ENCODE measurements at places on chromosomes 13 and 19.

DNA sequence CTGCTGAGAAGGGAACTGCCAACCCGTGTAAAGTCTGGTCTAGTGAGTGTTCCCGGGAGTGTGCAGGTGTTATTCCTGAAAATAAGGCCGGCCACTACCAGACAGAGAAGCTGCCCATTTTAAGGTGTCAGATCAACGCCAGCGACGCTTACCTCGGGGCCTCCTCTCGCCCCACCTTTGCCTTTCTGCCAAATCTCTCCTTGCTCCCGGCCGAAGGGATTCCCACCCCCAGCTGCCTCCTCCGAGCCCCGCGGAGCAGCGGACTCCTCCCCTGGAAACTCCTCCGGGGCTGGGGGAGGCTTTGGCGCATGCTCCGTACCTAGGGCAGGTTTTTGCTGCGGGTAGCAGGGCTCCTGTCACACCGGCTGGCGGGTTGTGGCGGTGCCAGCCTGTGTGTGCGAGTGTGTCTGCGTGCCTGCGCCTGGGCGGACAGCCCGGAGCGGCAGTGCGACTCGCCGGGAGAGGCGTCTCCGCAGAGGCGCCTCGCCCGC is at the start of gene HS6ST3:
TSS of gene HS6ST3 (plus strand) at position 359 of the 491 bp plus-strand sequence.
- DNase-seq: no peak

- no peak for DNase-seq
Observed at GRCh38 chr13:112809332-112810315, 119.8 kb downstream of the ATP11A start.

DNA sequence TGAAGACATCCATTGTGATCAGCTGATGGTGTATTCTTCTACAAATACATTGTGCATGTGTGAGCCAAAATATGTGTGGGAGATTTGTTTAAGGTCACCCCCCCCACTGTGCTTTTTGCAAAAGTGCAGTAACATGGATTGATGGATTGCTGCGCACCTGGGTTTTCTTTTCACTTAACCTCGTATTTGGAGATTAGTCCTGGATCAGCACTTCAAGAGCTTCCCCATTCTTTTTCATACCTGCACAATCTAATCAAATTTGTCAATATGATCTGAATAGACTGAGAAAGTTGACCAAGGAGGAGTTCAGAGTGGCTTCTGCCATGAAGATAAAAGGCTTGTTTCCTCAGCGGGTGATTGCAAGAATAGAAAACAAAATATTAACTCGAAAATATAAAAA is 23.7 kb downstream of the NAA16 start:
- no peak for DNase-seq

- no peak for DNase-seq
Observed at GRCh38 chr13:55359067-55359466, 1781.7 kb upstream of the PRR20A start.

DNA sequence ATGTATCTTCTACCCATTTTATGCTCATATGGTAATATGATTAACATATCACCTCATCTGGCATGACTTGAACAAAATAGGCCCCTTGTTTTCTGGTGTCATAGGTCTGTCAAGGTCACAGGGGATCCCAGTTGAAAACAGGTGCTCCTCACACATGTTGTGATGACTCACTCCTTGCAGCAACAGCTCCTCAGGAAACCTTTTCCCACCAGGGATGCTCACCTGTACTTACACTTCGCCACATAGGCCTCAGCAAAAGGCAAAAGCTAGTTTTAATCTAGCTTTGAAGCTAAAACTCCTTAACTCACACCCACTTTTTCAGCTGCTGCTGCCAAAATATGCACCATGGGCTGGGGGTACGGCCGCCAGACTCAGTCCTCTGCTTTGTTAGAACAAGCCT is 110.0 kb upstream of the SOX21 start:
- DNase-seq: no peak

- DNase-seq: no peak
Observed at GRCh38 chr13:23856008-23856750, 33.0 kb downstream of the MIPEP start.

DNA sequence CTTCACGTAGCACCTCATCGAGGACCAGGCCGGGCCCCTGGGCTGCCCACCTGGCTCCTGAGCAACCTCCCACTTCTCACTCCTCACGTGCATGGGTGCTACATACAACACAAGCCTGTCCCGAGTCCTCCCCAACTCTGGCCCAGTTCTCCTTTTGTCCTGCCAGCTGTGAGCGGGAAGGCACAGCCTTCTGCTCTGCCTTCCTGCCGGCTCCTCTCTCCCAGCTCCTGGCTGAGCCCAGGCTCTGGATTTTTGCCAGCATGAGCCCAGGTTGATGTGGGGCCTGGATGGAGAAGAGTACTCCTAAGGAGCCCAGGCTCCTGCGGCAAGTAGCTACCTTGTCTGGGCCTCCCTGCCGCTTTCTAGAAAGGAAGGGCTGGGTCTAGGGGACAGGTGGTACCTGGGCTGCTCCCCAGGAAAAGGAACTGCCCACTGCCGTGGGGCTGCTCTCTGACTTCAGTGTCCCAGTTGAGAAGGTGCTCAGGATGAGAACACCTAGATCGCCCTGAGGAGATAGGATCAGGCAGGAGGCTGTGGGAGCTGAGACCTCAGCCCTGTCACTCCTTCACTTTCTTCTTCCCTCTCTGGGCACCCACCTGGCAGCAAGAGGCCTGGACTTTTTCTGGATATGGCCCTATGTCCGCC is 23.6 kb downstream of the LYL1 start:
- DNase-seq: no peak

DNA sequence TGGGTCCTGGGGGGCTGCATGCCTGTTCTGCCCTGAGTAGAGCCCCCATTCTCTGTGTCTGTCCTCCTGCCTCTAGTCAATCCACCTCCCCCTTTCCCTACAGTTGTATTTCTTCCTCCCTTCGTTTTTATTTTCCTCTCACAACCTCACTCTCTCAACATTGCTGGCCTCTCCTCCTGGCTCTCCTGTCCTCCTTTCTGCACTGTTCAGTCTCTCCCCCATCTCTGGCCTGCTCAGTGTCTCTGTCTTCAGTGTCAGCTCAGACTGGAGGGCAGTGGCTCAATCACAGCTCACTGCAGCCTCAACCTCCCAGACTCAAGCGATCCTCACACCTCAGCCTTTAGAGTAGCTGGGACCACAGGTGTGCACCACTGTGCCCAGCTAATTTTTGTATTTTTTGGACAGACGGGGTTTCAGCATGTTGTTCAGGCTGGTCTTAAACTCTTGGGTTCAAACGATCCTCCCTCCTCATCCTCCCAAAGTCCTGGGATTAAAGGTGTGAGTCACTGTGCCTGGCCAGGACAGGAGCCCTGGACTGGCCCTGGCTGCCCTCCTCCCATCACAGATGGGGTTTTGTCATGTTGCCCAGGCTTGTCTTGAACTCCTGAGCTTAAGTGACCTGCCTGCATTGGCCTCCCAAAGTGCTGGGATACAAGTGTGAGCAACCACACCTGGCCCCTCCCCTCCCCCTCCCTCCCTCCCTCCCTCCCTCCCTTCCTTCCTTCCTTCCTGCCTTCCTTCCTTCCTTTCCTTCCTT is 32.0 kb upstream of the IGFL1 start:
- no peak for DNase-seq

DNA sequence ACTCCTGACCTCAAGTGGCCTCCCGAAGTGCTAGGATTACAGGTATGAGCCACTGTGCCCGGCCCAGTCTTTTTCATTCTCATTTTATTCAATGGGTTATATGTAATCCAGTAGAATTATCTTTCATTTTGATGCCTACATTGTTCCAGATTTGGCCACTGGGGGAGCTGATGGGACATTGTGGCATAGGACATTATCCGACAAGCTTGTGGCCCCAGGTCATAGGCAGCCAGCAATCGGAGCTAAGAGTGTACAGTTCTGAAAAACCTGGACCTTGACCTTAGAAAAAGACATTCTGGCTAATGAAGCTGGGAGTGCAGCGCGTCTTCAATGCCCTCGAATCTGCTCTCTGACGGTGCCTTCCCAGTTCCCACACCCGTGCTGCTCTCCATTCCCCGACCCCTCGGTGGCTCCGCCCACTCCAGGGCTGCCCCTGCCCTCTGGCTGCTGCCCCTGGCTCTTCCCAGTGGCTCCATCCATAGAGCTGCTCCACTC is 108.7 kb downstream of the TEX29 start:
- DNase-seq: peak; percentile 33

- DNase-seq: no peak
Observed at GRCh38 chr13:112710855-112711527, 21.2 kb downstream of the ATP11A start.

- no peak for DNase-seq
Observed at GRCh38 chr19:51368366-51369282, at the start of gene CLDND2. CLDND2 (minus strand) TSS chr19:51369003; CDS start chr19:51368577, 426 bp downstream.

GRCh38 chr13:109983447-109983846 is 197.1 kb upstream of the IRS2 start:
- no peak for DNase-seq

- DNase-seq: no peak
Observed at GRCh38 chr19:38830039-38830733, 1.4 kb downstream of the ECH1 start.

- DNase-seq: no peak
Observed at GRCh38 chr13:109785141-109785891, 1.1 kb downstream of the IRS2 start.

DNA sequence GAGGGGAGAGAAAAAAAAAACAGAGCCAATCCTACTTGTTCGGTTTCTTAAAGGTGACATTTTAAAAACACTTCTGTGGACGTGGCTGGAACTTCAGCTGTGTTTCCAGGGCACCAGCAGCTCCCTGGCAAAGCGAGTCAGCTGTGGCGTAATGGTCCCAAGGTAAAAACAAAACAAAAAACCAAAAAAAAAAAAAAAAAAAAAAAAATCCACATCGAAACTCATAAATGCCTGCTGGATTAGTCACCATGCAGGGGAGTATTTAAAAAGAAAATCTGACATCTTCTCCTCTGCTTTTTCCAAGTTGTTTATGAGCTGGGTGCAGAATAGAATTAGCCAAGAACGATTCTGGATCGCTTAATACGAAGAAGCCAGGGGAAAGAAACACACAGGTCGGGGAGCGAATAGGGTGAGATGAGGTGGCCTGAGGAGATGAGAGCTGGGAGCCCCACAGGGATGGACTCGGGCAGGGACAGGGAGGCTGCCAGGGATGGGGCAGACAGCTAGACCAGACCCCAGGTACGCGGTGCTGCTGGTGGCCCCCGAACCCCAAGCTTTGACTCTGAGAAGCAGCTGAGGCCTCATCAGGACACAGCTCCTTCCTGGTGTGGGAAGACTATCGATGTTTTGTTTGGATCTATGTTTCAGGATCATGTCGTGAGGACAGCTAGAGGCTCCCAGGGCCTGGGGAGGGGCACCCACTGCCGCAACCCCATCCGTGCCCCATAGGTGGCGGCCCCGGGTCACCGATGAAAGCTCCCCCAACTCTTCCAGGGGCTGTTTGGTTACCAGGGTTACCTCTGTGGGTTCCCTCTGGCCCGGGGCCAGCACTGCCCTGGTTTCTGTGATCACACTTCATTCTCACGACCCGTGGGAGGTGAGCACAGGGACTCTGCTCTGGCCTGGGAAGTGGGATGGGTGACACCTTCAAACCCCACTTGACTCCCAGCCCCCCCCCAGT is 3.1 kb upstream of the CTXN1 start:
- DNase-seq: peak; percentile 76

- DNase-seq: peak; percentile 72
Observed at GRCh38 chr19:2015608-2015950, at the start of gene BTBD2. BTBD2 (minus strand) TSS chr19:2015714; CDS start chr19:2015703, 11 bp downstream.

- DNase-seq: no peak
Observed at GRCh38 chr13:79398915-79399314, 7.1 kb downstream of the RBM26 start.

DNA sequence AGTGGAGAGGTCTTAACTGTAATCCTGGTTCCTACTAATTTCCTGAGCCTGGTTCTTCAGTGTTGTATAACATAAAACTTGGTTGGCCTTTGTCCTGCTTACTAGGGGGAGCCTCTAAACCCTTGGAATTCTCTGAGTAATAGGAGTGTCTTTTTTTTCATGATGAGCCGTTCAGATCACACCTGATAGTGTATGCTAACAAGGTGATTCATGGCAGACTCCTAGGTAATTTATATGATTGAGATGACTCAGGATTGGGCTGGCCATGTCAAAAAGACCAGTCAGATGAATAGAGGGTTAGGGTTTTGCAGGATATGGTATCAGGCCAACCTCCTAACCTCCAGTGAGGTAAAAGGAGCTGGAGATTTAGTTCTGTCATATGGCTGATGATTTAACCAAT is 135.8 kb upstream of the KLF12 start:
- DNase-seq: no peak
